Type B pancreatic cell (in vitro differentiated cells): ENCODE measurements at places on chromosomes 13 and 19.

GRCh38 chr19:56141417-56141993 is 418 bp downstream of the ZNF444 start:
- peaks cover 30% of the 10 kb centered on the region for H3K4me1 ChIP-seq

DNA sequence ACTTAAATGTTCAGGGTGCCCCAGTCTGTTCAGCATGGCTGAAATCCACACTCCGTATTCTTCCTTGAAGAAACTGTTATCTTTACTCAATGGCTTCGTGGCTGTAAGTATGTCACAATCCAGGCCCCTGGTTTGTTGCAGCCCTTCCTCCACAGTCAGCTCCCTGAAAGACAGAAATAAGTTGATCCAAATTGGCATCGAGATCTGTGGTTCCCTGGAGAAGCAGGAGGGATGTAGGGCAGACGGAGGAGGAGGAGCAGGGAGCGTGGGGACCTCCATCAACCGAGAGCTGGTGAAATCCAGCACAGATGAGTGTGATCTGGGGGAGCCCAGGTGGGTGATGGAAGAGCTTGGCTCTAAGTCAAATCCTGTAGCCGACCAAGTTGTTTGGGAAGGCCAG is 304 bp downstream of the TSPAN16 start:
- peak overlapping the region; percentile 26 for H3K27ac ChIP-seq
- H3K4me1 ChIP-seq: peaks cover 7% of the 10 kb centered on the region
- H3K27me3 ChIP-seq: no peaks in the 10 kb centered on the region

DNA sequence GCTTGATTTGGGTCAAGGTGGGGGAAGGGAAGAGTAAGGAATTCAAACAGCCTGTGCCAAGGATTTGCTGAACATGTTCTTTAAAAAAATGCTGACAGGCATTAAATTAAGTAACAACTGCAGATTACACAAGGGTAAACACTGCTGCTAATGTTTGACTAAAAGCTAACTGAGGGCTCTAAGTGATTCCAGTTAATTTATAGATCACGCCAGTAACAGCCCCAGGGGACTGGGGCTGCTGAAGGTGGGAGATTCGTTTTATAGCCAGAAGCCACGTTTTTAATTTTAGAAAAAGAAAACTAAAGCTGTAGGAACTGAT is 321.7 kb downstream of the DLEU7 start:
- peaks cover 12% of the 10 kb centered on the region for H3K27me3 ChIP-seq
- H3K36me3 ChIP-seq: no peaks in the 10 kb centered on the region
- H3K4me1 ChIP-seq: peaks cover 57% of the 10 kb centered on the region
- H3K4me3 ChIP-seq: peak overlapping the region; percentile 59

DNA sequence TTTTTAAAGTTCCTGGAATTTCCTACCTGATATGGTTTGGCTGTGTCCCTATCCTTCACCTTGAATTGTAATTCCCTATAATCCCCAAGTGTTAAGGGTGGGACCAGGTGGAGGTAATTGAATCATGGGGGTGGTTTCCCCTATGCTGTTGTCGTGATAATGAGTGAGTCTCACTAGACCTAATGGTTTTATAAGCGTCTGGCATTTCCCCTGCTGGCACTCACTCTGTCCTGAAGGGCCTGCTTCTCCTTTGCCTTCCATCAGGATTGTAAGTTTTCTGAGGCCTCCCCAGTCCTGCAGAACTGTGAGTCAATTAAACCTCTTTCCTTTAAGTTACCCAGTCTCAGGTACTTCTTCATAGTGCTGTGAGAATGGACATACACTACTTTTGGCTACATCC is 298.7 kb downstream of the HS6ST3 start:
- no peaks in the 10 kb centered on the region for H3K4me1 ChIP-seq
- no peak overlapping the region for H3K4me3 ChIP-seq
- H3K27ac ChIP-seq: no peak overlapping the region
- H3K36me3 ChIP-seq: no peaks in the 10 kb centered on the region

DNA sequence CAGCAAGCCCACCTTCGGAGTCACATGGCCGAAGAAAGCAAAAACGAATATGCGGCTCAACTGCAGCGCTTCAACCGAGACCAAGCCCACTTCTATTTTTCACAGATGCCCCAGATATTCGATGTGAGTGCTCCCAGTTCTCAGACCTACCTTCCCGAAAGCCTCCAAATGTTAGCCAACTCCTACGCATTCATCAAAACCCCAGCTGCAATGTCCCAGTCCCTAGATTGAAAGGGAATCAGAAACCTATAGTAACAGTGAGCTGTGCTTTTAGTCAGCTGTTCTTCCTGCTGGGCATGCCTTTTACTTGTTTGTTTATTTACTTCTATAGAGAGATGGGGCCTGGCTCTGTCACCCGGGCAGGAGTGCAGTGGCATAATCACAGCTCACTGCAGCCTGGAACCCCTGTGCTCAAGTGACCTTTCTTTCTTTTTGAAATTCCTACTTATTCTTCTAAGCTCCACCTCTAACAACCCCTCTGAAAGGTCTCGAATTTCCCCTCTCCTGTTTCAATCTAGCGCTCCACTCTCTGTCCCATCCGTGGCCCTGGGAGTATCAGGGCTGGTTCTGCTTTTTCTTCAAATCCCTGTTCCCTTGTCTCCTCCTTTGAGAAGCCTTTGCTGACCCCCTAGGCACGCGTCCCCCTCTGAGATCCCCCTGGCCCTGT is 4.4 kb downstream of the TRIP10 start:
- H3K27me3 ChIP-seq: no peaks in the 10 kb centered on the region
- DNase-seq: no peak
- peaks cover 31% of the 10 kb centered on the region for H3K4me1 ChIP-seq
- peak overlapping the region; percentile 80 for H3K4me3 ChIP-seq

DNA sequence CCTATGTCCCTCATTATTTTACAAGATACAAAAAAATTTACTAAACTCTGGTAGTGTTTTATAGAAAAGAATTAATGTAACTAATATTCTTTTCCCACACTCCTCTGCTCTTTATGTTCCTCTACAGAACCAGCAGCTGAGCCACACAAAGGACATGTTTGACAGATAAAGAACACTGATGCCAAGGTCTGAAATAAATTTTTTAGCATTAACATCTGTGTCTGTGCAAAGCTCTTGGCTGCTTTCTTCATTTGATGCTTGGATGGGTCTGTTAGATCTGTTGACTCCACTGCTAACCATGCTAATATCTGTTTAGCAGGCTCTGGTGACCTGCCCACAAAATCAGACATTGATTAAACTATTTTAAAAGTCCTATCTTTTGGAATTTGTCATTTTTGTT is 2363.8 kb downstream of the PCDH9 start:
- H3K4me3 ChIP-seq: no peak overlapping the region
- H3K27ac ChIP-seq: no peak overlapping the region
- no peaks in the 10 kb centered on the region for H3K36me3 ChIP-seq
- no peaks in the 10 kb centered on the region for H3K4me1 ChIP-seq

DNA sequence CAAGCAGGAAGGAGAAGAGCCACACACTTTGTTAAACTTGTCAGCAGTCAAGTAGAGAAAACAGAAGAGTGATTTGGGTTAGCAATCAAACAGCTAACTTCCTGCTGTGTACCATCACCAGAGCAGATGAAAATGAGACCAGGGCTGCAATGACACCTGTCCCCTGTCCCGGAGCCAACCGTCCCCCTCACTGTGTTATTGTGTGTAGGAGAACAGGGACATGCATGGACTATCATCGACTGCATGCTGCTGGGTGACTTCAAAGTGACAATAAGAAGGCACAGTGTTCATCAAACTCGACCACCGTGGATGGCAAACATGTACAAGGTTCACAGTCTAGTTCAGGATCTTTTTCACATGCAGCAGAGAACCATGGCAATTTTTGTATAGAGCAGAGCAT is 94.0 kb upstream of the SLC15A1 start:
- H3K27me3 ChIP-seq: no peaks in the 10 kb centered on the region
- no peak for DNase-seq
- peaks cover 16% of the 10 kb centered on the region for H3K4me1 ChIP-seq
- H3K4me3 ChIP-seq: no peak overlapping the region

DNA sequence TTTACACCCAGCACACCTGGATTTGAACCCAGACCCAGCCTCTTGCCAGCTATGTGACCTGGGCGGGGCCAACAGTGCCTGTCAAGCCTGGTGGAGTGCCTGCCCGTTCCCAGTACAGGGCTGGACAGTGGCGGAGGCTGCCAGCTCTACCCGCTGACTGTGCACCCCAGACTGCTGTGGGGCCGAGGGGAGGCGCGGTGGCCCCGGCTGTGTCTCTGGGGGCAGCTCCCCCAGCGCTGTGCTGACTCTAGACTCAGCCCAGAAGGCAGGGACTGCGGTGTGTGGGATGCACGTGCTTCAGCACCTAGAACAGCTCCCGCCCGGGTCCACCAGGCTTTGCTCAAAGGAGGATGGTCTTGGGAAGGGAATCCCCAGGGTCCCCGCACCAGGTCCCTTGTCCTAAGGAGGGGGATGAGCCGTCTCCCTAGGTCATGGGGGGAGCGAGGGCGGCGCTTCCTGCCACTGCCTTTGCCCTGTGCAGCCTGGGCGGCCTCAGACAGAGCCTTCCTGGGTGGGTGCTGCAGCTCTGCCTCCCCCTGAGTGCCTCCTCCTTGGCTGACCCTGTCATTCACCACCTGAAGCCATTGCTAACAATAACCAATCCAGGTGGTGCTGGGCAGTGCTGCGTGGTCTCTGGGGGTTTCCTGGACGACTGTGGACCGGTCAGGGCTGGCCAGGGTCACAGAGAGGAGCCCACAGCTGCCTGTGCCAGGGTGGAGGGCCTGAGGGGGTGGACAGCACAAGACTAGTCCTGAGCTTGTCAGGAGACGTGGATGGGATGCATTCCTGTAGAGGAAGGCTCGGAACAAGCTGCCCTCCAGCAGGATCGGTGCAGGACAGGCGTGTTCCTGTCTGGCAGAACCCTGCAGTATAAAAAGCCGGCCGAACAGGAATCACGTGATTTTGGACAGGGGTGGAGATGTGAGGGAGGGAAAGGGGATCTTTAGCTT is 18.6 kb downstream of the TMEM255B start:
- peaks cover 22% of the 10 kb centered on the region for H3K27me3 ChIP-seq
- no peak overlapping the region for H3K4me3 ChIP-seq
- no peak overlapping the region for H3K27ac ChIP-seq
- DNase-seq: no peak
- H3K36me3 ChIP-seq: no peaks in the 10 kb centered on the region

DNA sequence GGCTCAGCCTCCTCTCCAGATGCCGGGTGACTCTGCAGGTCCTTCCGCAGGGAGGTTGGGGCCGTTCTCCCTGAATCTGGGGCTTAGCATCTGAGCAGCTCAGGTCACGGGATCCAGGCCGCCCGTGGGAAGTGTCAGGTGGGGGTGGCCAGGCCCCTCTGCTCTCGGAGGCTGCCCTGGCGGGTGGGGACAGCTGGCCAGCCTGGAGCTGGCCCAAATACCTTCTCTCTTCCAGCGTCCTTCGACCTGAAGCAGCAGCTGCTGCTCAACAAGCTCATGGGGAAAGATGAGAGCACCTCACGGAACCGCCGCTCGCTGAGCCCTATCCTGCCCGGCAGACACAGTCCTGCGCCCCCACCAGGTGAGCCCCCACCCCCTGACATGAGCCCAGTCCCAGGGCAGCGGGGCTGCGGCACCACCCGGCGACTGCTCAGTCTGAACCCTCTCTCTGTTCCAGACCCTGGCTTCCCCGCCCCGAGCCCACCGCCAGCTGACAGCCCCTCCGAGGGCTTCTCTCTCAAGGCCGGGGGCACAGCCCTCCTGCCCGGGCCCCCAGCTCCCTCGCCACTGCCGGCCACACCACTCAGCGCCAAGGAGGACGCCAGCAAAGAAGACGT is 19.1 kb downstream of the PEX11G start:
- no peaks in the 10 kb centered on the region for H3K4me1 ChIP-seq
- no peak for DNase-seq

DNA sequence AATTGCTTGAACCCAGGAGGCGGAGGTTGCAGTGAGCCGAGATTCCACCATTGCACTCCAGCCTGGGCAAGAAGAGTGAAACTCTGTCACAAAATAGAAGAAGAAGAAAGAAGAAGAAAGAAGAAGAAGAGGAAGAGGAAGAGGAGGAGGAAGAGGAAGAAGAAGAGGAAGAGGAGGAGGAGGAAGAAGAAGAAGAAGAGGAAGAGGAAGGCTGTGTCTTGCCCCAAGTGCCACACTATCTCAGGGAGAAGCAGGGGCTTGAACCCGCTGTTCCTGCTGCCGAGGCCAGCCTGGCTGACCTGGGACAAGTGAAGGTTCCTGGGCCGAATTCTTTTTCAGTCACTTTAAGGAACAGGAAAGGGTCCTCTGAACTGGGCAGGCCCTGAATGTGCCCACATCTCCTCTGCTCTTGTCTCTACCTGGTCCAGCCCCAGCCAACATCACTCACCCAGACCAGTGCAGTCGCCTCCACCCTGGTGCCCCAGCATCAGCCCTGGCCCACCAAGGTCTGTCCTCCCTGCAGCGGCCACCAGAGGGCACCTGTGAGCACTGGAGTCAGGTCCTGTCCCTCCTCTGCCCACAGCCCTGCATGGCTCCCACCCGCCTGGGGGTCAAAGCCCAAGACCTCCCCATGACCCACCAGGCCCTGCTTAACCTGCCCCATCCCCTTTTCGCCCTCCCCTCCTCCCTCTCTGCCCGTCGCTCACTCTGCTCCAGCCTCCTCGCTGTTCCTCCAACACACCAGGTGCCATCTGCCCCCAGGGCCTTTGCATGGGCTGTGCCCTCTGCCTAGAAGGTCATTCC is 20.0 kb downstream of the TICAM1 start:
- H3K27me3 ChIP-seq: no peaks in the 10 kb centered on the region
- H3K36me3 ChIP-seq: peaks cover 8% of the 10 kb centered on the region
- no peak overlapping the region for H3K4me3 ChIP-seq
- peaks cover 16% of the 10 kb centered on the region for H3K4me1 ChIP-seq

GRCh38 chr13:98664047-98664446 is 87.1 kb upstream of the STK24 start:
- H3K36me3 ChIP-seq: no peaks in the 10 kb centered on the region
- no peak for DNase-seq
- H3K4me3 ChIP-seq: no peak overlapping the region
- no peaks in the 10 kb centered on the region for H3K27me3 ChIP-seq
- H3K27ac ChIP-seq: peak overlapping the region; percentile 12
- H3K4me1 ChIP-seq: peaks cover 4% of the 10 kb centered on the region

DNA sequence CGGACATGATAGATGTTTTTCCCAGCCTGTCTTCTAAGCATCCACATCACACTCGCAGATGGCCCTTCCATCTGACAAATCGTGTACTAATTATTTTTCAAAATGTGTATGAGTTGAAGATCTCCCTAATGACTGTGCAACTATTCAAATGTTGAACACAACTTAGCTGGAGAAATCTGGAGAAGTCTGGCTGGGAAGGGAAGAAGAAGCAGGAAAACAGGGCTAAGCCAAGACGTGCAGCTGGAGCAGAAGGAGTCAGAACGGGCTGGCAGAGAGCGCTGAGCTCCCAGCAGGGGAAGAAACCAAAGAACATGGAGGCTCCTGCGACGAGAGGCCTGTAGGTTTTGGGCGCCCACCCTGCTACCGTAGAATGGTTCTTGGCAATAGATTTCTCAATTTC is 13.2 kb upstream of the LATS2 start:
- no peaks in the 10 kb centered on the region for H3K27me3 ChIP-seq
- DNase-seq: no peak
- no peak overlapping the region for H3K27ac ChIP-seq
- no peaks in the 10 kb centered on the region for H3K36me3 ChIP-seq
- H3K4me3 ChIP-seq: peak overlapping the region; percentile 82

DNA sequence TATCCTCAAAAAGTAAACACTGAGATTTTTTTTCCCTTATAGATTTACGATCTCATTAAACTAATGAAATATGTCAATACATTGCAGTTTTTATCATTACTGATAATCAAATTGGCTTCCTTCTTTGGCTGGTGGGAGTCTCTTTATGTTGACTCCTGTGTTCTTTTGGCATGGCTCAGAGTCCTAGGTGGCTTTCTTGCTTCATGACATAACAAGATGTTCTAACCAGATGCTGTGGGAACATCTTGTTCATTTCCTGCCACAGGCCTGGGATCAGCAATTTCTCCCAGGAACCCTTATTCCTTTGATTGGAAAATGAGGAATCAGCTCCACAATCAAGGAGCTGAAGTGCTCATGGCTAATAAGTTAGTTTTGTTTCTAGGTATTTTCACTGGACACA is 13.2 kb upstream of the CYP4F22 start:
- H3K4me1 ChIP-seq: no peaks in the 10 kb centered on the region
- H3K36me3 ChIP-seq: no peaks in the 10 kb centered on the region
- no peaks in the 10 kb centered on the region for H3K27me3 ChIP-seq
- DNase-seq: no peak
